ENCODE measurements at places on chromosomes 2 and 18.

DNA sequence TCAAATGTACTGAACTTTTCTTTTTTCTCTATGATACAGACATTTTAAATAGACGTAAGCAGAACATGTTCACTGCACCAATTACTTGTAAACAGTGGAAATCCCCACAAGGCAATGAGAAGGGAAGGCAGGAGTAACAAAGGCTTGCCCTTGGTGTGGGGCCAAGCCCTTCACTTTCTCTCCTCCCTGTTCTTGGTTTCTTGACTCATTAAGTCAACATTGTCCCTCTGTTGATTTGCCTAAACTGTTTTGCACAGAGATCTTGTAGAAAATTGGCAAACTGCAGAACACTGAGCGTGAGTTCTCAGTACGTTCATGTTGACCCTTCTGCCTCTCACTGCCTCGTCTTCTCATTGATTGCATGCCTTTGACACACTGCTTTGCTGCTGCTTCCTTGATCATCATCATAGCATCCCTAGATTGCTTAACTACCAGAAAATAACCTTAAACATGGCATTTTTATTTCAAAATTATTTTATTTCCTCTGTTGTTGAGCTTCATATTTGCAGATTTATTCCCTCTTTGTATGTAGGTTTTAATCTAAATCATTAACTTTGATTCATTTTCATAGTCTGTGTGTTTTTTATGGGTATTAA, 257.7 kb downstream of the PTGR3 start:
- DNase-seq: no peak

DNA sequence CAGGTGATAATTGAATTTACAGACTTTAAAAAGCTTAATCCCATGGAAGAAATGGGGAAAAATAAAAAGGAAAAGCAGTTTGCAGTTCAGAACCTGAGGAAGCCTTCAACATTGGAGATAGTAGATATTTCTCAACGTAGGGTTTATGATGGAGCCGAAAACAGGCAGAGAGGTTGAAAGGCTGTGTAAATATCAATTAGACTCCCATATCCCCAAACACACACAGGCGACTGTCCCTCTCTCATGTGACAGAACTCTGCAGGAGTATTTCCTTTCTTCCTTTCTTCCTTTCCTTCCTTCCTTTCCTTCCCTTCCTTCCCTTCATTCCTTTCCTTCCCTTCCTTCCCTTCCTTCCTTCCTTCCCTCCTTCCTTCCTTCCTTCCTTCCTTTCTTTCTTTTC, 406.5 kb downstream of the LPIN1 start:
- no peak for DNase-seq

DNA sequence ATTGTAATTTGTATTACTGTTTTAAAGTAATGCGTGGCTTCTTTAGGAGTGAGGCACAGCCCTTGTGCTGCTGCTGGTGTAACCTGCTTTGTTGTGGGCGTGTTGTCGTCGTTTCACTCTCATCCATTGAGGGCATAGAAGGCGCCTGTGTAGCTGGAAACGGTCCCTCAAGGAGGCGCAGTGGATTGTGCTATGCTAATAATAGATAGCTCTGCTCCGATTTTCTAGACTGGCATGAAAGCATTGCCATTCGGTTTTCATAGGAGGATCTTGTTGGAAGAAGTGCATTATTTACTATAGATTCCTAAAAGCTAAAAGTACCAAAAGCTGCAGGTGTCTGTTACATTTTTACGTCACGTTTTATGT, 17.9 kb downstream of the RAB12 start:
- DNase-seq: no peak

DNA sequence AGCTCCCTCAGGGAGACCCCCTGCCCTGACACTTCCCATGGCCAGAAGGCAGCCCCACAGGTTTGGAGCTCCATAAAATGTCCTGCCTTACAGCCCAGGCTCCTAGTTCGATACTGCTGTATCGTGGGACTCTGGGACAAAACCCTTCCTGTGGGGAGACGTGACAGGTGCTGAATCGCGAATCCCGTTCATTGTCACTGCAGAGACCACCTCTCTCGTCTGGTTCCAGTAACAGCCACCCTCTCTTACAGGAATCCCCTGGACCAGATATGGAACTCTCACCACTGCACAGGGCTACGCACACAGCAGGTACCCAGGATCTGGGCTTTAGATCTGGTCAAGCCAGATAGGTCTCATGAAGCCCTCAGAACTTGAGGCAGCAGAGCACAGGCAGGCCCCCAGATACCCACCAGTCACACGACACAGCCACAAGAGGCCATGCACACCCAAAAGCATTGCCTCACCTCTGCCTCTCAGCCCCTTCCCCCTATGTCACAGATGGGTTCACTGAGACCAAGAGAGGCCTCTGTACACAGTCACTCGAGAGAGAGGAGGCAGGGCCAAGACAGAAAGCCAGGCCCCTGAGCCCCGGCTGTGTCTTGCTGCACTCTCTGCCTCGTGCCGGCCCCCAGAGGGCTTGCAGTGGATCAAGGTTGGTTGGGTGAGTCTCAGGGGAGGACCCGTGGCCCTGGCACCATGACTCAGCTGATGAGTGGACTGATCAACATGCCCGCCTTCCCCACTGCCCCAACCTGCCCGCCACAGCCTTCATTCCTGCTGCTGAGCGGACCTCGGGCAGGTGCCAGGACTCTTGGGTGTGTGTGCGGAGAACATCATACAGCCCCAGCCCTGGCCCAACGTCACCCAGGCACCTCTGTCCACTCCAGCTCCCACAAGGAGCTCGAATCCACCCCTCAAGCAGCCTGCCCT, 7.6 kb downstream of the SDC1 start:
- no peak for DNase-seq

DNA sequence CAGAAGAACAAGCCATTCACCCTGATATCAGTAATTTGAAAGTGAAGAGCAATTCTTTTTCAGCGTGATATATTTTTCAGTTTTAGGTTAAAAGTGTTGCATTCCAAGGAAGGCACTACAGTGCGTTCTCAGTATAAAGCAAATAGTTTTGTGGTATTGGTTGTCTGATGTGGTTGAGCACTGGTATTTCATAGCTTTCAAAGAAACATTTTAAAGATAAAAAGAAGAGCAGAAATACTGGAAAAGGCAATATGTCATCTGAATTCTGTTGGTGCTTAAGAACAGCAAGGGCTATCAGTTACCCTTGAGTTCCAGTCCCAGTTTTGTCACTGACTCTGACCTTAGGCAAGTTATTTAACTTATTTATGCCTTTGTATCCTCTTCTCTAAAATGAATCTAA, 191.6 kb downstream of the BABAM2 start:
- no peak for DNase-seq

- DNase-seq: no peak
These were observed 161.2 kb downstream of the DNAH7 start for GRCh38 chr2:195907474-195907873.

DNA sequence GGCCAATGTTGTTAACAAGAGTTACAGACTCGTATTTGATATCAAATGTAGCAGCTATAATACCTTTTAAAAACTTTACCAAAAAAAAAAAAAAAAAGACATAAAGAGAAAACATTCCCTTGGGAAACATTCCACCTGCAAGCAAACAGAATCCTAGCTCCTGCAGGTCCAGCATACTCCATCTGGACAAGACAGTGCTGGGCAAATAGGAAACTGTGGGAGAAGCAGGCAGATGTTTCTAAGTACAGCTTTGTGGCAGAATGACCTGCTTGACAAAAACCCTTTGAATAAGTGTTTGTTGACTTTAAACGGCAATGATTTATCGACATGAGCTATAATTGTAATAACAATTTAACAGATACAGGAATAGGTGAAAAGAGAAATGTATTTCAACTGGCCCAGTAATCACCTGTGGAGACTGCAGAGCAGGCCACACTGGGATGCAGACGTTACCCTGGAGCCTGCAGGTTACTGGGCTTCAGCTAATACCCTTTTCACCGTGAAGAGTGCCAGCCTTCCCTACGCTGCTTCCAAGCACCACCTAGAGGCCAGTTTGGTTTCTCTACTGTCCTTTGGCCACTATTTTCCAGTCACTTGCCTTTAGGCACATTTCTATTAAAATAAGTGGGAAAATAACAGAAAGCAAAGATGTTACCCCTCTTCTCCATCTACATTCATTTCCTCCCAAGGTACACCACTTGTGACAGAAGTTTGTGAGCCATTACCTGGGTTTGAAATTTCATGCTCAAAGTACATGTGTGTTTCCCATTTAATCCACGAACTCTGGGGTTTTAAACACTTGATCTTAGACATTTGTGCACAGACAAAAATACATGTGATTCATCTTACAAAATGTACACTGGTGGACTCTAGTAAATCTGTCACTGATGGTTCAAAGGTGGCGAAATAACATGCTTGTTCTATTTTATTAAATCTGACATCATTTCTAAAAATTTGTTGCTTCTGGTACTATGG, 96.9 kb upstream of the ZNF397 start:
- peak; percentile 1 for DNase-seq

DNA sequence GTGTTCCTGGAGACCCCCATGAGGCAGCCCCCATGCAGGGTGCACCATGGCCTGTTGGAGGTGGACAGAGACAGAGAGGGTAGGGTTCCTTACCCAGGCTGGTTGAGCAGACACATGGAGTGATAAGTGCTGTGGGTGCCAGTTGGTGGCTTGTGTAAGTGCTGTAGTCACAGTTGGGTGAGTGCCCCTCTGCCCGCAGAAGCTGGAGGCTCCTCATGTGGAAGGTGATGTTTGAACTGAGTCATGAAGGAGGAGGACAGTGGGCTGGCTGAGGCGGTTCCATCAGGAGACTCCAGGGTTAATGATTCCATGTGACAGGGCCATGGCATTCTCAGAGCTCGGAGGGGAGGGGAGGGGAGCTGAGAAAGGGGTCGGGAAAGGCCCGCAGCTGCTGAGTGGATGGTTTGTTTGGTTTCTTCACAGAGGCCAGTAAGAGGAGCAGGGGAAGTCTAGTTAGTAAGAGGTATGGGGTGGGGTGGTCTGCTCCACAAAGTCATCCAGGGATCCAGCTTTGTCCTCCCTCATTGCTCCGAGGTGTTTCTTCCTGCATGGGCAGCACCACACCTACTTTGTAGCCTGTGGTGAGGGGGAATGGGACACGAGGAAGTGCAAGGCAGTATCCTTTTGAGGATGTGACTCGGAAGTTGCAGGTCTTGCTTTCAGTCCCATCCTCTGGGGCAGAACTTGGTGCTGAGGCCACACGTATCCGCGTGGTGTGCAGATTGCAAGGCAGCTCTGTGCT, 13.6 kb downstream of the IMPA2 start:
- no peak for DNase-seq

GRCh38 chr2:62140426-62141141, 55.3 kb upstream of the B3GNT2 start:
- DNase-seq: no peak

- no peak for DNase-seq
These were observed 177.9 kb upstream of the LRP1B start for GRCh38 chr2:142308744-142309143.

DNA sequence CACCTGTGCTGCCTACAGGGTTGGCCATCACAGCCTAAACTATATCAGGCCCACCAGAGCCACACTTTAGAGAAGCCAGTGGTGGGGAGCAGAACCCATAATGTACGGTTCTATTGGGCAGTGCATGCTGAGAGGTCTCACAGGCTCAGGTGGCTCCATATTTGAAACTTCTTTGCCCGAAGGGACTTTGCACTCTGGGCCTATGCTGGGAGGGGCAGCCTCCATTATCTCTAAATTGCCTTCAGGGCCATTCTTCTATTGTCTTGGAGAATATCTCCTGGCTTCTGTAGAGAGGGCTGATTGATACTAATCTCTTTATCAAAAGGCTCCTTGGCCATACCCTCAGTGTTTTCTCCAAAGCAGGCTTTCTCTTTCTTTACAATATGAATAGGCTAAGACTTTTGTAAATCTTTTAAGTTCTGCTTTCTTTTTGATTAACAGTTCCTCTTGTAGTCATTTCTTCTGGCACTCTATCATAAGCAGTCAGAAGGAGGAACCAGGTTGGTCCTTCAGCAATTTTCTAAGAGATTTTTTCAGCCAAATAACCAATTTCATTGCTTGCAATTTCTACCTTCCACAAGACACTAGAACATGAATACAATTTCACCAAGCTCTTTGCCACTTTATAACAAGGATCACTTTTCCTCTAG, 44.5 kb downstream of the RPE start:
- DNase-seq: no peak

GRCh38 chr2:38700881-38701458, 35.1 kb downstream of the GALM start:
- DNase-seq: no peak

DNA sequence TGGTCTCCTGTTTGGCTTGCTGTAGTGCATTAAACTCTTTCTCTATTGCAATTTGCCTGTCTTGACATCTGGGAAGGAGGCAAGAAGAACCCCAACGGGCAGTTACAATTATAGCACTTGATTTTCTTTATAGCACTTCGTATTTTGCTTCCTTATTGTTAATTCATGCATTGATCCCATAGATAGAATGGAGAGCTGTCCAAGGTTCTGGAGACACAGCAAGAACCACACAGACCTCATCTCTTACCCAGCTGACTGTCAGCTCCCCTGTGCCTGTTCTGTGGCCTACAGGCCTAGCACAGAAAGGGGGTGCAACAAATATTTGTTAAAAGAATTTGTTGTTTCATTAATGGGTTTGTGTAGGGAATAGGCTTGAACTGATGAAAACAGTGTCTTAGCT, 194.3 kb downstream of the GALNT1 start:
- DNase-seq: no peak

DNA sequence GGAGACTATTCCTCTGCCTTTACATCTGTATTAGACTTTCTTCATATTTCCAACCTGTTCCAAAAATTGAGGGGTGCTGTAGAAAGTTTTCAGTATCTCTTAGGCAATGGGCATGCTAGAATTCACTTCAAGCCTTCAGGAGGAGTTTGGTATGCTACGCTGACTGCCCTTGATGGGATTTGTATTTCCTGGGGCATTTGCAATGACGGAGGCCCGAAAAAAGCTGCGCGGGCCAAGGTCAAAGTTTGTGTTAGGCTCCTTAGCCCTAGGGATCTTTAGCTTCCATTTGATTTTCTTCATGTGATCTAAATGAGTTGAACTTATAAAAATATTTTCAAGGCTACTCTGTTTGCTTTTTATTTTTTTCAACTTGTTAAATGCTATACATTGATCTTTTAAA, 5.1 kb downstream of the CPS1 start:
- DNase-seq: no peak

DNA sequence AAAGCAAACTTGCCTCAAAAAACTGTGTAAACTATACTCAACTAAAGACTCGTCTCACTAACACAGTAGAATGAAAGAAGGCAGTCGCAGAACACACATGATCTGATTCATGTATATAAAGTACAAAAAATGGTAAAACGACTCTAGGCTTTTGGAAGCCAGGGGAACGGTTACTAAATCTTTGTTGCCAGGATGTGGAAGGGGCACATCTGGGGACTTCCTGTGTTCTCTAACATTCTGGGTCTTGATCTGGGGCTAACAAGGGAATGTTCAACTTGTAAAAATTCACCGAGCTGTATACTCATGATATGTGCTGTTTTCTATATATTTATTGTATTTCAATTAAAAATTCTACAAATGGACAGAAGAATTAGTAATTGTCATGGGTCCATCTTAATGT, 14.3 kb upstream of the C2orf80 start:
- DNase-seq: no peak

GRCh38 chr2:30527411-30527810, 80.4 kb downstream of the LCLAT1 start:
- DNase-seq: no peak
